ENCODE measurements at places on chromosomes 12 and 14. TPM values are rescaled to one million over a fixed set of nuclear protein-coding genes. Genes with fewer than 3 reads are reported as not detected.

Gene IRAK3
- total RNA-seq: 8.0 TPM

Gene TMEM233
- total RNA-seq: 6.7 TPM

Gene TAS2R42
- not detected for total RNA-seq

Gene CIDEB
- total RNA-seq: 4.6 TPM

Gene RPS6KL1
- 11.0 TPM for total RNA-seq

Gene KITLG
- total RNA-seq: 8.9 TPM

Gene ITGA7
- 8.6 TPM for total RNA-seq

DNA sequence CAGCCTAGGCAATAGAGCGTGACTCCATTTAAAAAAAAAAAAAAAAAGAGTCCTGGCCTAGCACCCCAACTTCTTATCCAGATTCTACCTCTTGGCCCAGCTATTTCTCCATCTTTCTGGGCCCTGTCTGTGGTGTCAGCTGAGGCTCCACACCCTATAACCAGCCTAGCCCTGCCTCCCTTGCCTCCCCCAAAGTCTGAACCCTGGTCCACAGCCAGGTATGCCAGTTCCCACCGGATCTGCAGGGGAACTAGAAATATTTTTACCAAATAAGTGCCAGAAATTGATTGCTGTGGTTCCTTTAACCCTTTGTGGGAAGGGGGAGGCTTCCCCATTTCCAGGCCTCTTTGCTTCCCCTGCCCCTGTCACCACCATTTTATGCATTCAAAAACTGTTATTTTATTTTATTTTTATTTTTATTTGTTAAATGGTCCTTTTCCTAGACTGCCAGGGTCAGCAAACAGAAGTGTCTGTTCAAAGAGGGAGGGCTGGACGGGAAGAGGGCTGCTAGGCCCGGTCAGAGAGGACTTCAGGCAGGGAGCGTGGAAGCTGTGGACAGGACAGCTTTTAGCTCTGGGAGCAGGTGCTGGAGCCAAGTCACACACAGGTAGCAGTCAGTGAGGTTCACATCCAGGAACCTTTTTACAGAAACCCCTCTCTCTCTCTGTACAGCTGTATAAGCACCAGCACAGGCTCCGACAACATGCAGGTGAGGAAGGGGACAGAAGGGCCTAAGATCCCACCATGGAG, 23.2 kb downstream of the TTC9 start:
- DNase-seq: peak; percentile 56

DNA sequence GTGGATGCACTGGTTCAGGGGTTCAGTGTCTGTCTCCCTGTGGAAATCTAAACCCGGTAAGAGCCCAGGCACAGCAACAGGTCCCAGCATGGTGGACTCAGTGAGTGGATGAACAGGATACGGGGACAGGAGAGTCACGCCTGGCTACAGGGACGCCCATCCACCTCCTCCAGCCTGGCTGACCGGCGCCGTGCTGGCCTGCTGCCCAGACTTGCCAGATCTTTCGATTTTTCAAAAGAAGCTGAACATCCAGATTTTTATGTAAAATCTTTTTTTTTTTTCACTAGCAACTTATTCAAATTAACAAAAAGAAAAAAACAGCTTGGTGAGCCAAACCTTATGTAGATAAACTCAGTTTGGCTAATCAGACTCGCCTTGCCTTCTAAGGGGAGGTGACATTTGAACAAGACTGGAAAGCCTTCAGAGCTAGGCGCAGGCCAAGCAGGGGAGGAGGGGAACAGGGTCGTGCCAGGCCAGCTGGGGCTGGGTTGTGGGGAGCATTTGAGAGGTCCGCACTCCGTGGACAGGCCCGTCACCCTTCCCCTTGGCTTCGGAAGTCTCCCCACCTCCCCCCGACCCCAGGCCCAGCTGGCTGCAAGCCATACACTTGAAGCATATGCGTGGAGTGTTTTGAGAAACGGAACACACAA, 87.8 kb upstream of the NCOR2 start:
- DNase-seq: peak; percentile 91

- peak; percentile 53 for DNase-seq
Measured at GRCh38 chr12:124765581-124766489, 97.8 kb downstream of the SCARB1 start.

DNA sequence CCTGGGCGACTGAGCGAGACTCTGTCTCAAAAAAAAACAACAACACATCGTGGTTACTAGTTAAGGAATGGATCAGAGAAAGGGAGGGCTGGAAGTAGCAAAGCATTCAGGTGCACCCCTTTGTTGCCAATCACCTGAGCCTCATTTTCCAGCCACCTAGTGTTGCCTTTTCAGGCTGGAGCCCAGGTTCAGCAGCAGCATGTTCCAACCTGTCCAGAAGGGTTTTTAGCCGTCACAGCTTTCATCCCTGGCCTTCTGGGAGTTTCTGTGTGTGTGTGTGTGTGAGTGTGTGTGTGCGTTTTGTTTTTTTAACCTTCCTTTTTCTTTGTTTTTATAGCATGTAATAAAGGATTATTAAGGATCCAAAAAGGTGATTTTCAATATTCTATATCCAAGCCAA, 121.1 kb upstream of the ATF1 start:
- peak; percentile 70 for DNase-seq

- DNase-seq: no peak
Measured at GRCh38 chr14:65849558-65849957, 437.0 kb downstream of the FUT8 start.

DNA sequence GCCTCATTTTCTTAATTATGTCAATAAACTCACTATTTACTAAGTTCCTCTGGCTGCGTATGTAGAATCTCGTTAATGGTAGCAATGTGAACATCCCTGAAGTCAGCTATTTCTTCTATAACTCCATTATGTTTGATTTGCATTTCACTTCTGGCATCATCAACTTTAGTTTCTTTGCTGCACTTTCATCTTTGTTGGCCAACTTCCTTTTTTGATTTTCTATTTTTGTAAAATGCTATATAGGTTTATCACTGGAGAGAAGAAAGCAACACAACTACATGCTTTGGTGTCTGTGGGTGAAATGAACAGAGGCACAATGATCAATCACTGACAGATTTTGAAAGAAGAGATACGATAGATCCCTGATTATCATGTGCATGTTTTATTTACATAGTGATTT, 58.5 kb upstream of the ATF7IP start:
- no peak for DNase-seq

Data from thyroid gland (tissue), 4 donors.